ENCODE measurements at places on chromosomes 2 and 18. TPM values are rescaled to one million over a fixed set of nuclear protein-coding genes. Genes with fewer than 3 reads are reported as not detected.
A peak's percentile ranks its signal among the peaks of the same experiment; 100 is the strongest.

Gene COL4A4
- 0.55 TPM for total RNA-seq

Gene HOXD11
- total RNA-seq: not detected

Gene ANKRD29
- total RNA-seq: 1.2 TPM

Gene PROM2
- 18.4 TPM for total RNA-seq

Gene AQP4
- not detected for total RNA-seq

Gene KCNG2
- not detected for total RNA-seq

GRCh38 chr2:180246268-180246667 is 239.2 kb upstream of the CWC22 start:
- H3K36me3 ChIP-seq: no peaks in the 10 kb centered on the region
- H3K4me3 ChIP-seq: no peak overlapping the region
- no peaks in the 10 kb centered on the region for H3K4me1 ChIP-seq
- no peak for DNase-seq
- no peaks in the 10 kb centered on the region for H3K27me3 ChIP-seq

DNA sequence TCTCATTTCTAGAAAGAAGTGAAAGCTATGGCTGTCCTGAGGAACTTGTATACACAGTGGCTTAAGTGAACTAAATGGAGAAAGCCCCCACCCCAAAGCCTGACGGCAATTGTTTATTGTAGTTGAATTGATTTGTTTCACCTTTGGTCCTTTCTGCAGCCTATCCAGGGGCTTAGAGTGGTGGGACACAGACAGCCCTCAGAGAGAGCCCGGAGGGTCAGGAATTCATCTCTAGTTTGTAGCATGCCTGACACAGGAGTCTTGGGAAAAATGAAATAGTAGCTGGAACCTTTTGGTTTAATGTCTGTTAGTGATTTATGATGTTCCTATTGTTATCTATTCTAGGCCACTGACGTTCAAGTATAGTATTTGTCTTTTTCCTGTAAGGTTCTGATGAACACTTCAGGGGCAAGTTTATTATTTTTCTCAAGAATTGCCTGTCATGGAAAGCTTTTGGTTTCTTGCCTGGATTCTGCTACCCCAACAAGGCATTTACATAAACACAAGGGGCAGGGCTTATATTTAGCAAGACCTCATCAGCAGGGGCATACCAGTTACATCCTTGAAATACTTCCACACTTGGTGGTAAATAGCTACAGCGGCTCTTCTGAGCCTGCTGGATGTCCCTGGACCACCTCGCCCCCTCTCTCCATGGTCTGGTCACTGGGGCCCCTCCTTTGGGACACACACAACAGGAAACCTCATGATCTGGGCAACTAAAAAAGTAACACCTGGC is 44.4 kb downstream of the KCNE4 start:
- H3K4me3 ChIP-seq: no peak overlapping the region
- H3K4me1 ChIP-seq: peaks cover 38% of the 10 kb centered on the region
- H3K36me3 ChIP-seq: no peaks in the 10 kb centered on the region
- no peak for DNase-seq

DNA sequence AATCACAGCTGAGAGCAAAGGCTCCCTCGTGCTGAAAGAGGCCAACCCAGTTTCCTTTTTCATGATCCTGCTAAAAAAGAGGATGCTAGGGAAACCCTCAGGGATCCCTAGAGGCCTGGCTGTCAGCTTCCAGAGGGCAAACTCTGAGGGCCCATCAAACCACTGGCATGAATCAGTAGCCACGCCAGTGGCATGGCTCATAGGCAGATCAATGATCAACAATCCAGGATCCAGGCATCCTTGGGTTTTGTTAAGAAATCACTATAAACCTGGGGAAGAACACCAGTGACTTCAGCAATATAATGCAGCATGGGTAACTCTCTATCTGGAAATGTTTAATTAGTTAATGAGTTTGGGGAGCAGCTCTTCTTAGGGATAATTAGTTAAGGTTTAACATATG is 286.5 kb downstream of the C1D start:
- no peaks in the 10 kb centered on the region for H3K27me3 ChIP-seq
- H3K27ac ChIP-seq: no peak overlapping the region
- DNase-seq: no peak
- no peaks in the 10 kb centered on the region for H3K4me1 ChIP-seq

GRCh38 chr2:1518331-1518803 is 105.1 kb downstream of the TPO start:
- H3K4me3 ChIP-seq: no peak overlapping the region
- H3K27ac ChIP-seq: no peak overlapping the region
- no peaks in the 10 kb centered on the region for H3K27me3 ChIP-seq
- H3K36me3 ChIP-seq: no peaks in the 10 kb centered on the region
- H3K4me1 ChIP-seq: no peaks in the 10 kb centered on the region

DNA sequence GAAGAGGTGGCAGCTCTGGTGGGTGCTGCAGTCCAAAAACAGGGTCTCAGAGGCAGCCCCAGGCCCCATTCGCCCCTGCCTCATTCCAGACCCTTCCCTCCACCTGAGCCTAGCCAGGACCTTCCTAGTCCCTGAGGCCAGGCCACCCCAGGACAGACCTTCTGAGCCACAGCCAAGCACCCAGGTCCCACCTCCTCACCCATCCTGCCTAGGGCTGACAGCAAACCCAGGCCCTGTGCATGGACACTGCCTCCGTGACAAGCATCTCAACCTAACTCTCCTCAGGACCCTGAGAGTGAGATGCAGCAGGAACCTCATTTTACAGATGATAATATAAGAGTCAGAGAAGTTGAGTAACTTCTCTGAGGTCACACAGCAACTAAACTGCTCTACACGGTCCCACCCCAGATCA is 15.5 kb downstream of the ADRA2B start:
- peak; percentile 24 for DNase-seq
- no peaks in the 10 kb centered on the region for H3K36me3 ChIP-seq
- H3K27me3 ChIP-seq: no peaks in the 10 kb centered on the region

- no peak overlapping the region for H3K27ac ChIP-seq
- H3K4me3 ChIP-seq: no peak overlapping the region
- no peaks in the 10 kb centered on the region for H3K27me3 ChIP-seq
- no peak for DNase-seq
- no peaks in the 10 kb centered on the region for H3K36me3 ChIP-seq
- no peaks in the 10 kb centered on the region for H3K4me1 ChIP-seq
Measured at GRCh38 chr2:230955163-230955737, 30.2 kb upstream of the GPR55 start.

DNA sequence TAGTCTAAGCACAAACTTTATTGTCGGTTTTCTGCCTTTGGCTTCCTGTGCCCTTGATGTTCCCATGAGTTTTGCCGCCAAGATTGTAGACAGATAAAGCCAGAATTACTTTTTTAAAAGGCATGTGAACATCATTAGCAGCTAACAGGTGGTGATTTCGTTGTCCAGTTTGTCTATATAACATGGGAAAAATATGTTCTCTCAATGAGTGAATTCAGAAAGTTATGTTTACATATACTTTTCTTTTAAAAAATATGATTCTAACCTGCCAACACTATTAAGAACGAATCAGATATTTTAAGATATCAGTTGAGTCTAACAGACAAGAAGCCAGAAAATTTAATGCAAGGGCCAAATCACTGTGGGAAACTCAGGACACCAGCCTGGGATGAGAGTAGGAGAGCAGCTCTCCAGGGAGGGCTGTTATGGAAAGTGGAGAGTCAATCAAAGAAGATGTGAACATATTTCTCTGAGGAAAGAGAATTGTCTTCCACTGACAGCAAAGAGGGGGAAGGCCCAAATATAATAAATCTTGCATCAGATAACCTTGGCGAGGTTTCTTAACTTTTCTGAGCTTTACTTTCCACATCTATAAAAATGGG is 311.3 kb downstream of the ARHGAP15 start:
- H3K4me3 ChIP-seq: no peak overlapping the region
- no peaks in the 10 kb centered on the region for H3K27me3 ChIP-seq
- peak overlapping the region; percentile 39 for H3K27ac ChIP-seq
- H3K36me3 ChIP-seq: no peaks in the 10 kb centered on the region
- peak; percentile 34 for DNase-seq

DNA sequence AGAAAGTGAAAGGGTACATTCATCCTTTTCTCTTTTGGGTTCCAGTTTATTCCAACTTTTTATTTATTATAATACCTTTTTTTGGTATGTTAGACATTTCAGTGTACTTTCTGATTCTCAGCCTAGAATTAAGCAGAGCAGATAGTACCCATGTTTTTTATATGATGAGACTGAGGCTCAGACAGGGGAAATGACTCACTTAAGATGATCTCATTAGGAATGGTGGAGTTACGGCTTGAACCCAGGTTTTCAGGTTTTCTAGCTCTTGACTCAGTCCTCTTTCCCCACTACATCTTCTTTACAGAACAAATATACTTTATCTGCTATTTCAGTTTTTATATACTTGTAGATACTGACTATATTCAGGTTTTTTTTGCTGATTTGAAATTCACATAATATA is 51.7 kb upstream of the OTX1 start:
- no peaks in the 10 kb centered on the region for H3K4me1 ChIP-seq
- H3K4me3 ChIP-seq: no peak overlapping the region
- no peak overlapping the region for H3K27ac ChIP-seq
- no peak for DNase-seq

- DNase-seq: no peak
- H3K36me3 ChIP-seq: peaks cover 37% of the 10 kb centered on the region
- no peaks in the 10 kb centered on the region for H3K4me1 ChIP-seq
- H3K4me3 ChIP-seq: no peak overlapping the region
Measured at GRCh38 chr2:24957221-24957620, 14.5 kb downstream of the DNAJC27 start.

GRCh38 chr2:119282996-119283511 is 59.4 kb downstream of the STEAP3 start:
- no peaks in the 10 kb centered on the region for H3K27me3 ChIP-seq
- DNase-seq: peak; percentile 79
- peak overlapping the region; percentile 60 for H3K27ac ChIP-seq
- no peaks in the 10 kb centered on the region for H3K4me1 ChIP-seq

DNA sequence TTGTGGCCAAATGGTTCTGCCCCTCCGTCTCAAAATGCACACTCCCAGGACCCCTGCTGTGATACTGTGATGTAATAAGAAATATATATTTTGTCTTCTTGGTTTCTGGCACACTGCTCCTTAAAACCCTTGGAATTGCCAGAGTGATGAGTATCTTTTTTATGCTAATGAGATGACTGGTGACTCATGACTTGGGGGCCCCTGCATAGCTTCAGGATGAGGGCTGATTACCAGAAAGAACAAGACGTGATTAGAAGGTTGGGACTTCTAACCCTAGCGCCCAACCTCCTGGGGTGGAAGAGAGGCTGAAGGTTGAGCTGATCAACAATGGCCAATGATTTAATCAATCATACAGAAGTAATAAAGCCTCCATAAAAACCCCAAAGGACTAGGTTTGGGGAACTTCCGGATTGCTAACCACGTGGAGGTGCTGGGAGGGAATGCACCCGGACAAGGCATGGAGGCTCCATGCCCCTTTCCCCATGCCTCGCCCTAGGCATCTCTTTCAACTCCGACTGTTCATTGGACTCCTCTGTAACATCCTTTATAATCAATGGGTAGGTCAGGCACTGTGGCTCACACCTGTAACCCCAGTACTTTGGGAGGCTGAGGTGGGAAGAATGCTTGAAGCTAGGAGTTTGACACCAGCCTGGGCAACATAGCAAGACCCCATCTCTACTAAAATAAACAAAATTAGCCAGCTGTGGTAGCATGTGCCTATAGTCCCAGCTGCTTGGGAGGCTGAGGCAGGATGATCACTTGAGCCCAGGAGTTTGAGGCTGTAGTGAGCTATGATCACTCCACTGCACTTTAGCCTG is 89.1 kb downstream of the HS1BP3 start:
- no peak overlapping the region for H3K27ac ChIP-seq
- no peaks in the 10 kb centered on the region for H3K27me3 ChIP-seq
- DNase-seq: no peak

DNA sequence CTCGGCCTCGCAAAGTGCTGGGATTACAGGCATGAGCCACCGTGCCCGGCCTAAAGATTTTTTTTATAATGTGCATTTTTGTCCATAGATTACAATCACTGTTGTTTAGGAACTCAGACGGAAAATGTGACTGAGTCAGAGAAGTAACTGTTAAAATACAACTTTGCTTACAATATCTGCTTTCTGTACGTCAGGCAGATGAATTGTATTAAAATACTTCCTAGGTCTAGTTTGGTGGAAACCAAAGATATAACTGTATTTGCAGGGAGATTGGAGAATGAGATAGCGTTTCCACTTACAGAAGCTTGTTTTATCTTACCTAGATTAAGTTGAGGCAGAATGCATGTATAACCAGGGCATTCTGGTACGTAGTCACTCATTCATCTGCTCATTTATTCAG is 36.7 kb downstream of the ASAP2 start:
- H3K4me3 ChIP-seq: no peak overlapping the region
- no peak for DNase-seq
- no peaks in the 10 kb centered on the region for H3K27me3 ChIP-seq
- H3K36me3 ChIP-seq: no peaks in the 10 kb centered on the region
- no peak overlapping the region for H3K27ac ChIP-seq

- H3K4me1 ChIP-seq: peaks cover 17% of the 10 kb centered on the region
- no peak overlapping the region for H3K4me3 ChIP-seq
- H3K27me3 ChIP-seq: no peaks in the 10 kb centered on the region
Measured at GRCh38 chr2:23400703-23401102, 15.7 kb downstream of the KLHL29 start.

- H3K27ac ChIP-seq: peak overlapping the region; percentile 44
- no peaks in the 10 kb centered on the region for H3K4me1 ChIP-seq
- no peaks in the 10 kb centered on the region for H3K27me3 ChIP-seq
- DNase-seq: no peak
- H3K36me3 ChIP-seq: no peaks in the 10 kb centered on the region
Measured at GRCh38 chr2:55761526-55761925, 67.9 kb upstream of the PNPT1 start.

DNA sequence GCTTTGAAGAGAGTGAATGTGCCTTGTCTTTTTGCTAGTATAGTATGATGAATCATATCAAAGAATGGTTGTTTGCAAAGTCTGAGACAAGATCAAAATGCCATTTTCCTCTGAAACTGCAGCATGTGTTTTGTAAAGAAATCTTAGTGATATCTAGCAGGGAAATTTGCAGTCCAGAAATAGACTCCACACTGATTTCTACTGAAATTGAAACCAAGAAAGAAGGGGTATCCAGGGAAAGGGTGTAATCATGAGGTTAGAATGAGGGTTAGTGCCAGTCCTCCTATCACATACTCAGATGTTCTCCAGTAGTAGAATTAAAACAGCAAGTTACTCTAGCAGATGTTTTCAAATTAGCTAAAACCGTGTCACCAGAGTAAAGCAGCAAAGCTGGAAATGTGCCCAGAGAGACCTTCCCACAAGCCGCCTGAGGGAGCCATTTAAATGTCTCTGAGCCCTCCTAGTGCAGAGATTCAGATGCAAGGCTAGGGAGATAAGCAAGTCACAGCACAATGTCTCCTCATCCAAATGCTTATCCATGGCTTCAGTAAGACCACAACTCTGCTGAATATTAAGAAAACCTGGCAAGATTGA is 4.9 kb downstream of the DLGAP1 start:
- DNase-seq: peak; percentile 18
- peaks cover 9% of the 10 kb centered on the region for H3K4me1 ChIP-seq
- H3K27ac ChIP-seq: no peak overlapping the region
- no peak overlapping the region for H3K4me3 ChIP-seq
- peaks cover 48% of the 10 kb centered on the region for H3K27me3 ChIP-seq
